Mesenteric fat pad (tissue), 1 donor: ENCODE measurements at places on chromosomes 4 and X. TPM values are rescaled to one million over a fixed set of nuclear protein-coding genes. Genes with fewer than 3 reads are reported as not detected.

DNA sequence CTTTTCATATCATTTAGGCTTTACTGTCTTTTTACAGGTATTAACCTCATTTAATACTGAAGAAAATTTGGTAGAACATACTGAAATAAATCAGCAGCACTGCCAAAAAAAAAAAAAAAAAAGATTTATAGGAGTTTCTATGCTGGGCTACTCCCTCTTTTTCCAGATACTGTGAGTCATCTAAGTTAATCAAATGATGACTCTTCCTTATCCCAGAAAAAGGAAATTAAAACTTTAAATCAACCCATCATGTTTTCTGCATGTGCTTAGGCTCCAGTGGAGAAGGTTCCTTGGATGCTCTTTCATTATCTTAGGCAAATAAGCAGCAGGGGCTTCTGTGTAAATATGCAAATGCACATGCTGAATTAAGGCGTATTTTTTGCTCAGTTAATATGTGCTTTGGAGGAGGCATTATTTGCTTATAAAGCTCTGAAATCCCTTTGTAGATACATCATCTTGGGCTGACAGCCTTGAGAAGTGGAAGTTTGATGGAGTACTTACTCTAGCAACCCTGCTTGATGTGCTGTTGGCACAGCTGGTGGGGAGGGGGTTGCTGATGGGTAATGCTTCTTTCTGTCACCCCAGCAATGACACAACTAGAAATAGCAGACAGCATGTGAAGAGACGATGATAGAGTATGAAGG is 136.1 kb downstream of the C4orf33 start:
- no peak for DNase-seq

The SMIM31 gene
- not detected for total RNA-seq

- no peak for DNase-seq
These were observed 80.4 kb upstream of the GPC4 start for GRCh38 chrX:133495464-133496391.

- DNase-seq = no peak
These were observed 6.6 kb upstream of the TMEM128 start for GRCh38 chr4:4254666-4255065.

DNA sequence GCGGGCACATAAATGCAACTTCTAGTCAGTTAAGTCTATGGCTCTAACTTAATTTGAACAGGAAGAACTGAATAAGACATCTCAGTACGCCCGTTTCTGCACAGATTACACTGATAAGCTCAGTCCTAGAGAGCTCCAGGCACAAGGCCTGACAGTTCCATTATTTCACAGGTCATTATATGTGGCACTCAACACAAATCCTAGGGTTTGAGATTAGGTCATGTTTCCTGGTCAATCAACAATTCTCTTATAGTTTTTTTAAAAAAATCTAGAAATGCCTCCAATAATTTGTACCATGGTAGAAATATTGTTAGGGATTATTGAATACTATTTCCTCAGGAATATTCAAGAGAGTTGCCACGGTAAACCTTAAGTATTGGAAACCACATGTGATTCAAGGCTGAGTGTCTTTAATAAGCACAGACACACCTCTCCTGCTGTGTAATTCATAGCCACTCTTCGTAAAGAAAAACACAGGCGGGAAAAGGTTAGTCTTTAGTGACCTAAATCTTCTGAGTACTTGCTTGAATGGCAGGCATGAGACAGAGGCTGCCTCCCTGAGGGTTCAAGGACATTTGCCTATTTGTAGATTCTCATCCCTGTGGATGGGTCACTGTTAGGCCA is 342.9 kb upstream of the ADGRL3 start:
- DNase-seq = no peak

- no peak for DNase-seq
These were observed 196.9 kb upstream of the BANK1 start for GRCh38 chr4:101593666-101594065.

- DNase-seq = no peak
These were observed 67.0 kb downstream of the RBM47 start for GRCh38 chr4:40562681-40563080.

The GAGE12G gene
- not detected for total RNA-seq

DNA sequence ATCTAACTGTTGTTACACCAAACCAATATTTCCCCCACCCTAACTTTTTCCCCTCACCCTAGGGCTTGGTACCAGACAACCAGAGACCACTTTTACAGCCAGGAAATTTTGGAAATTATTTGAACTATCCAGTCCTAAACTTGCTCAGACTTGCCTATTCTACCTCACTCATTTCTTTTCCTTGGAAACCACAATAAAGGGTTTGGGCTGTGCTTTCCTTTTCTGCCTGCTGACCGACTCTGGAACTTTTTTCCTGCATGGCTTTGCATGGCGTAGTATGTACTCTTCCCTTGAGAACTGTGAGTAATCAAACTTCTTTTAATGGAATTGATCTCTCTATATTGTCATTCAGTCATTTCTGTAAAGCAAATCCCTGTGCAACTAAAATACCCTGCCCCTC is 516.5 kb upstream of the FTHL17 start:
- DNase-seq = no peak
